ENCODE measurements at places on chromosomes 3 and 15.

DNA sequence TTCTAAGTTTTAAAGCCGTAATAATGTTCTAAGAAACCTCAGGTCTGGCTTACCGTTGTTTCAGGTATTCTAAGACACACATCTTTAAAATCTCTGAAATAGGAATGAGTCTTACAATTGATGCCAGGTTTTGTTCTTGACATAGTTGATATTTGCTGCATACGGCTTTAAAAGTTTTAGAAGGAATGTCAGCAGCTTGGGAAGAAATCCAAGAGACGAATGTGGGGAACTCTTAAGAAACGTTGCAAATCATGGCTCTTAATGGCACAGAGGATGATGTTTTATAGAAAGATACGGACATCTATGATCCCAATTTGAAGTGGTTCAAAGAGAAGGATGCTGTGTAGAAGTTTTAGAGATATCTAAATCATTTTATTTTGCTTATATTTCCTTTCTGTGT lies 11.5 kb downstream of the NUDT16 start:
- no peak for DNase-seq

DNA sequence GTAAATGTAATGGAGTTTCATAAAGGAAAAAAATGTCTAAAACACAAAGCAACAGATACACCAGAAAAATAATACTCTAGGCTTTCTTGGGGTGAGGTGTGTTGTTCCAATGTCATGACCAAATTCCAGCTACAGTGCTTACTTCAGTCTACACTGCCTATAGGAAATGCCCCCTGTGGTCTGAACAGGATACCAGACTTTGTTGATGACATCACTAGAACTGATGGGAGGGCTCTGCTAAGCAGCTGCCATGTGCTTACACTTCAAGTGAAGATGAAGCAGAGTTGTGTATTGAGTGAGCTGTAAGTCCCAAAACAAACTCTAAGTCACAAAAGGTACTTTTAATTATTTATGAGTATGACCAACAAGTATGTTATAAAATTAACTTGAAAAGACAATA lies 456.1 kb upstream of the IL12A start:
- no peak for DNase-seq

DNA sequence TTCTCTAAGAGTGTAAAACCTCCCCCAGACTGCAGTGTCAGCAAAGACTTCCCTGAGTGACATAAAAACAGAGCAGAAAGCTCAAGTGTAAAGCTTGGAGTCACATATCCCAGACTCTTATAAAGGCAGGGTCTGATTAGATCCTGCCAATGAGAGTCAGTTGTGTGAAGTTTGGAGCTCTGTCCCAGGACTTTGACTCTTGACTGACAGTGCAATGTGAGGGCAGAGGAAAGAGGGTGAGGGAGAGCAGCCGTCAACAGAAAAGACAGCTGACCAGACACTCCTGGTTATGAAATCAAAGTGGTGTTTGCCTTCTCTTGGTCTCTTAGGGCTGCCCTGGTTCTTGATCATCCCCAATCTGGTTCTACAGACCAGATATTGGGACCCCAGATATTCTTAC lies 393.2 kb downstream of the ERC2 start:
- DNase-seq = no peak

GRCh38 chr3:95197661-95198060 lies 1134.8 kb downstream of the NSUN3 start:
- DNase-seq = no peak

DNA sequence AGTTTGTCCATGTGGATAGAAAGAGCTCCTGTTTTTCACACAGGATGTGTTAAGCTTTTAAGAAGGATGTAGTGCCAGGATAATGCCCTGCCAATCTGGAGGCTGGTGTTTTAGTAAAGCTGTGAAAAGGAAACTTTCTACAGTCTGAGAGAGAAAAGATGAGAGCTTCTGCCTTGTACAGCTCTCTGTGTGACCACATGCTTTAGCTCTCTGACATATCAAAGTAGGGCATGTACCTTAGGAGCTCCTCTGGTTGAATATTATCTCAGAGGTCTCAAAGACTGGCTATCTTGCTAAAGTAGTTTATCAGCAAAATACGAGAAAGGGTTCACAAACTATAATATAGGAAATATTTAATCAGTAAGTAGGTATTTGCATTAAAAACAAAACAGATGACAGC lies 30.4 kb downstream of the CDIN1 start:
- DNase-seq = no peak

DNA sequence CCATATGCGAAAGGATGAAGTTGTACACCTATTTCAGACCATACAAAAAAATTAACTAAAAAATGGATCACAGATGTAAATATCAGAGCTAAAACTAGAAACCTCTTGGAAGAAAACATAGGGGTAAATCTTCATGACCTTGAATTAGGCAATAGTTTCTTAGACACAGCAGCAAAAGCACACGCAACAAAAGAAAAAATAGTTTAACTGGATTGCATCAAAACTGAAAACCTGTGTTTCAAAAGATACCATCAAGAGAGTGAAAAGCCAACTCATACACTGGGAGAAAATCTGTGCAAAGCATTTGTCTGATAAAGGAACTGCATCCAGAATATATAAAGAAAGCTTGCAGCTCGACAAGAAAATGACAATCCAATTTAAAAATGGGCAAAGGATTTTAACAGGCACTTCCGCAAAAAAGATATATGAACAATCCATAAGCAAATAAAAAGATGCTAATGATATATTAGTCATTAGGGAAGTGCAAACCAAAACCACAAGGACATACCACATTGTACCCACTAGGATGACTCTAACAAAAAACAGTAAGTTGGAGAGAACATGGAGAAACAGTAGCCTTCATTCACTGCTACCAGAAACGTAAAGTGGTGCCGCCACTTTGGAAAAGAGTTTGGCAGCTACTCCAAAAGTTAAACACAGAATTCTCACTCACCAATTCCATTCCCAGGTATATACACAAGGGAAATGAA lies 263.1 kb downstream of the ADAMTS17 start:
- no peak for DNase-seq

DNA sequence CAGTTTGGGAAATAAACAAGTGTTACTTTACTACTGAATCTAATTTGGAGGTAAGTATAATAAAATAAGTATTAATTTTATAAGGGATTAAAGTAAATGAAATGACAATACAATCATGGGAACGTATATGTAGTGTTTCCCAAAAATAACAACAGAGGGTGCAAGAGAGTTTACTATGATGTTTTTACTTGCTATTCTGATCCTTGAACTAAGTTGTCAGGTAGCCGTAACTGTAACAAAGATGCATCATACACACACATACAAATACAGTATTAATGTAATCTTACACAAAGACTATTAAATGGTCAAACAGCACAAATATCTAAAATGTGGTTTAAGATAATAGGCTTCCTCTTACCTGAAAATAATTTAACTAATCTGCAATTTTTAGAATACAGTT lies 311.4 kb downstream of the TBC1D5 start:
- DNase-seq = no peak

DNA sequence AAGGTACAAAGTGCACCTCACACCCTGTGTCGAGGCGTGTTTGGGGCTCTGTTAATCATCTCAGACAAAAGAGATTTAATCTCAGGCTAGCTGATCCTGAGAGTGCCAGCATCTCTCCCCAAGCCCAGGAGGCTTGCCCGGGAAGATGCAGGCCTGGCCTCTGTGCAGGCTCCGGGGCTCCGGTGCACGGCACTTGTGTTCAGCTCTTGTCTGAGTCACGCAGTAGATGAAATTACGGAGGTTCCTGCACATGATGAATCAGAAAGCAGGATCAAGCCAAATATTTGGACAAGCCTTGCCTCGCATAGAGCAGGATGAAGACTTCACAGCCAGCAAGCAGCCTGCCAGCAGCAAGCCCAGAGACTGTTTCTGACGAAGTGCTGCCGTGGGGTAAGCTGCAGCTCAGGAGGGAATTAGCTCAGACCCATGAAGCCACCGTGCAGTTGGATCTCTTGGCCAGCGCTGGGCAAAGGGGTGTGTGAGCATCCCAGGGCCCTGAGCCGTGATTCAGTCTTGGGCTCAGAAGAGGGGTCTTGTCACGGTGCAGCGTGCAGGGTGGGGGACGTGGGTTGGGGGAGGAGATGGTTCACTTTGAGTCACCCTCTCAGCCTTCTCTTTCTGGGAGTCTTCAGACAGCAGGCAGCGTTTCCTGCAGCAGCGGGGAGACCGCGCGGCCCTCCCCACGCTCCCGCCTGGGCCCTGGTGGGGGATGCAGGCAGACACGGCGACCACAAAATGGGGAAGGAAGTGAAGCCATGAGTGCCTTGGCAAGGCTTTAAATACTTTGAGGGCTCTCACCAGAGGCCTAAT lies 89.2 kb upstream of the MEF2A start:
- DNase-seq = peak; percentile 89

GRCh38 chr3:121660356-121661171 lies at the start of gene HCLS1:
HCLS1 (minus strand) TSS chr3:121660903; CDS start chr3:121658347, 2,556 bp downstream.
- DNase-seq = peak; percentile 75

- no peak for DNase-seq
Measured at GRCh38 chr3:125381743-125382142, 6.6 kb upstream of the ZNF148 start.

- DNase-seq = no peak
Measured at GRCh38 chr15:33068007-33068481, 126.5 kb downstream of the FMN1 start.

DNA sequence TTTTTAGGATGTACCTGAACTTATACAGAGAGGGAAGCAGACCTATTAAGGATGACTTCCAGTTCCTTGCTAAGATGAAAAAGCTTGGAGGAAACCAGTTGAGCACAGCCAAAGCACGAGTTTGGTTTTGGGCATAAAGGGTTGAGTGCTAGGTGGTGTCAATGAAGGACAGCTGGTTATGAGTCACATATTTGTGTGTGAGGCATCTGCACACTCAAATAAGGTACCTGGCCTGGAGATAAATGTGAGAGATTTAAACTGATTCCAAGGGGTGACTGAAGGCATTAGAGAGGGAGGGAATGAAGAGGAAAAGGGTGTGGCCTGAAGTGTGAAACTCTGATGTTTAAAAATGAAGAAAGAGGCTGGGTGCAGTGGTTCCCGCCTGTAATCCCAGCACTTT lies 486.7 kb downstream of the DIPK2A start:
- DNase-seq = no peak

Measured in KG1 (cell line).